ENCODE measurements at places on chromosomes 1 and 21.

DNA sequence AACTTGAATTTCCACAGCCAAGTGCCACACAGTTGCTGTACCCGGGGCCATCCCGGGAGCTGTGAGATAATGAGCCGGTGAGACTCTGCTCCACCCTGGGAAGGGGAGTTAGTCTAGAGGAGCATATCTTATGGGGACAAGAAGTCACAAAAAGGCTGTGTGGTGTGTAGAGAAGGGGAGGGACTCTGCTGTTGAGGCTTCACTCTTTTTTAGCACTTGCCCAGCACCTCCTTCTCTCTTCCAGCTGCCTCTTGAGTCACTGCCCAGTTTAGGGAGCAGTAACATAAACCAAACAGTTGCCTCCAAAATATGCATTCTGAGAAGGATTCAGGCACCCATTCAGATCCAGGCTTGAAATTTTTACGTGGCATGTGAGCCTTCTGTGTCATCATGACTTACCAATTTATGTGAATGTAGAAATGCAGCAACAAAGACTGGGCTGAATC is 744 bp upstream of the WDR26 start:
- peak; percentile 8 for DNase-seq

DNA sequence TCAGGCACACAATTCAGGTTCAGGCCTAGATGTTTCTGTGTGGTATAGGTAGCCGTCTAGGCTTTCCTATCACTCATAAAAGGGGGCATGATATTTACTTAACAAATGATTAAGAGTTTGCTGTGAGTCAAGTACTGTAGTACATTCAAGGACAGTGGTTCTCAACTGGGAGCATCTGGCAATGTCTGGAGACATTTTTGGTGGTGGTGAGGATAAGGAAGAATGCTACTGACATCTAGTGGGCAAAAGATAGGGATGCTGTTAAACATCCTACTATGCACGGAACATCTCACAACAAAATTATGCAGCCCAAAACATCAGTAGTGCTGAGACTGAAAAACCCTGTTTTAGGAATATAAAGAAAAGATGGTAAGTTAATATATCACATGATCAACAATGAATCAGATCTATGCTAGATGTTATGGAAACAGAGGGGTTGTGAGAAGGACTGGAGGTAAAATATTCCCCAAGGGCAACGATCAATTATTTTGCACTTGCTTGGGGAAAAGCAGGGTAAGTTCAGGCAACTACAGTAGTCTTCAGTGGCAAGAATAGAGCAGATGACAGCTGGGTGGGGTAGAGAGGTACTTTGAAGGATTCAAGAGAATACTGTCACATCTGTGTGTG is 4.9 kb downstream of the DNTTIP2 start:
- peak; percentile 48 for DNase-seq

DNA sequence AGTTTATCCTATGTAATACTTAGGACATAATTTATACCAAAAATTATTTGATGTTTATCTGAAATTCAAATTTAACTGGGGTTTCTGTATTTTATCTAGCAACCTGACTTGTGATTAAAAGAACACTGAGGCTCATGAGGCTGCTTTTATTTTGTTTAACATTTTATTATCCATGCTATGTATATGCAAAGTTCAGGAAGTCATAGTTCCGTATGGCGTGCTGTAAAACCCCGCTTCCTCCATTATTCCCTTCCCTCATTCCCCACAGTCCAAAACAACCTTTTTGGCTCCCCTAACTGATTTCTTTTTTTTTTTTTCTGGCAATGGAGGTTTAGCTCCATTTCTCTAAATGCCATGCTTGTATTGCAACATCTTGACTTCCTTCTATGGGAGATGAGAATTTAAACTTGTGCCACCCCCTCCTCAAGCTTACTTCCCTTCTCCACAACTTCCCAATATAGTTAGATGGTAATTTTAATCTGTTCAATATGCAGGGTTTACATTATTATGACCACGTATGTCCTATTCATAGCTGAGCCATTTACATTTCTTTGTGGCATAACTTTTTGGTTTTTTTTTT is 138.0 kb upstream of the DNAH14 start:
- DNase-seq = no peak

DNA sequence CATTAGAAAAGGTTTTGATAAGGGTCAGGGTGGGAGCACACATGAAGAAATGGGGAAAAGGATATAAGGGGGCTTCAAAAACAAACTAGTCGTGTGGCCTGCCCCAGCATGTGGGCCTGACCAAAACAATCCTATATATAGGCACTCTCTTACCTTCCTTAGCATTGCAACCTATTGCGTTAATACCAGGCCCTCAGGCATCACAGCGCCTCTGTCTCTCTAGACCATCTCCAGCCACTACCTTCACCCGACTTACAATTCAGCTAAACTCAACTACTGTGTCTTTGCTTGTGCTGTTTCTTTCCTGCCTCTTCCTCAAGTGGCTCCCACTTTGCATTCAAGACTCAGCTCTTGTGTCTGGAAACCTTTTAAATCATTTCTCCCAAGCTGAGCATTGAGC is 47.0 kb upstream of the GJA5 start:
- no peak for DNase-seq

- DNase-seq = no peak
Measured at GRCh38 chr21:36981977-36982700, 15.7 kb upstream of the HLCS start.

DNA sequence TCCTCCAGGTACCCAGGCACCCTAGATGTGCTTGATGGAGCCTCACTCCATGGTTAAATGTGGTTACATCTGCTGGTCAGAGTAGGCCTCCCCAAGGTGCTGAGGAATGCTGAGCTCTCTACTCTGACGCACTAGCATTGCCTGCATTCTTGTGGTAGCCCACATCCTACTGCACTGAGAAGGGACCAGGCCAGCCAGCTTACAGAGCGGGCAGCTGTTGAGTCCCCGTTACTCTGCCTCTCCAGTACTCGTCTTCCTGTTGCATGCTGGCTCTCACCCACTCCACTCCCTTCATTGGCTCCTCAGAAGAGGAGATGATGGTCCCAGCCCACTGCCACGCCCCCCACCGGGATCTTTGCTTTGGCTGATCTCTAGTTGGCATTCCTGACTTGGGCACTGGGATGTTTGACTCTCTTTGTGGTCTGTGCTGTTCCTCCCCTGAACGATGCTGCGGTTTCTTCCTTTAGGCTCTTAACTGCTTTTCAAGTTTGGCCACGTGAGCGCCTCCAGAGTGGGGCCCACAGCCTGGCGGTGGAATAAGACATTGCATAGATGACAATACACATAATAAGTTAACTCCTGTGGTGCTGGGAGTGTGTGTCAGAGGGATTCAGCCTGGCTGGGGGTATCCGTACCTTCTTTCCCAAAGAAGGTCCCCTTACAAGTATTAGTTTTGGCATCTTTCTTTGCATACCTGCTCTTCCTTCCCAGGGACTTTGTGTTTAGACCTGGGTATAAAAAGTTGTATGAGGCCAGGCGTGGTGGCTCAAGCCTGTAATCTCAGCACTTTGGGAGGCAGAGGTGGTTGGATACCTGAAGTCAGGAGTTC is 18.6 kb downstream of the AZIN2 start:
- peak; percentile 79 for DNase-seq

- no peak for DNase-seq
Measured at GRCh38 chr1:93448292-93448982, 519 bp downstream of the FNBP1L start.

- DNase-seq = no peak
Measured at GRCh38 chr1:115113766-115114165, 24.5 kb upstream of the TSPAN2 start.

DNA sequence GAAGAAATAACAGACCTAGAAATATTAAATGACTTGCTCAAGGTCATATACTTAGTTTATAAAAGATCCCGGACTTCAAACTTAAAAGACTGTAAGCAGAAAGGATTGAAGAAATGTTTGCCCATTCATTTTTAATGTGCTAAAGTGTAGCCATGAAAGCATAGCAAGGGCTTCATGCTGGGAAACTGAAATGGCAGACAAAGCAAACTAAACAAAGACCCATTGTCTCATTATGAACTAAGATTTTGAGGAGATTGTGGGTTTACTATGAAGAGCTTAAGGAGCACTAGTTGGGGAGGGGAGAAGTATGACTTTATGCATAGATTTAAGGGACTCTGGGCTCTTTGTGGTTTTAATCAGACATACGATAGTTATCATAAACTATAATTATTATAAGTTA is 26.3 kb downstream of the ADAMTS1 start:
- no peak for DNase-seq

DNA sequence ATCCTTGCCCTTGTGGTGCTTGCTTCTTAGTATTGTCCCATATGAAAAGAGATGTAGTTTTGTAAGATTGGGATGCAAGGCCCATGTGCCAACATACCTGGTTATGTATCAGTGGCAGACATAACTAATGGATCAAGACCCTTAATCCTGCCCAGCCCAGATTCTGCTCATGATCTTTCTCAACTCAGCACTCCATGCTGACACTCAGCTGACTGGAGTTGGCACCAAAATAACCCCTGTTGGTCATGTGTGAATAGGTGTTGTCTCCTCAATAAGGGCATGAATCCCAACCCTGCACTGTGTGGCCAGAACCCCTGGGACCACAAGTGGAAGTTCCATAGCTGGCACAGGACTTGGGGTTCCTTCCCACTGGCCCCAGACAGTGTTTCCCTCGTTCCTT is 13.9 kb upstream of the CNR2 start:
- DNase-seq = no peak

DNA sequence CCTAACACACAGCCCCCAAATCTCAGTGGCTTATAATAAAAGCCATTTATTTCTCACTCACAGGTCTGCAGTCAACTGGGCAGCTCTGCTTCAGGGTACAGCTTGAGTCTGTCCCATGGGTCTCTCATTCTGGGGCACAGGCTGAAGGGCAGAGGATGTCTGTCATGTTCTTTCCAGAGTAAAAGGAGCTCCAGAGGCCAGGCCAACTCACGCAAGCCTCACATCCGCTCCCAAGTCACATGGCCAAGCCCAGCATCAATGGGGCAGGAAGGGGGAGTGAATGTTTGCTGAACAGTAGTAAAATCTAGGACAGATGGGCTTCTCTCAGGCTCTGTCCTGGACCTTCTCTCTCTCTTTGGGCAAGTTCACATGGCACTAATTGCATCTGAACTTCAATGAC is 7.1 kb upstream of the SSBP3 start:
- DNase-seq = peak; percentile 36

DNA sequence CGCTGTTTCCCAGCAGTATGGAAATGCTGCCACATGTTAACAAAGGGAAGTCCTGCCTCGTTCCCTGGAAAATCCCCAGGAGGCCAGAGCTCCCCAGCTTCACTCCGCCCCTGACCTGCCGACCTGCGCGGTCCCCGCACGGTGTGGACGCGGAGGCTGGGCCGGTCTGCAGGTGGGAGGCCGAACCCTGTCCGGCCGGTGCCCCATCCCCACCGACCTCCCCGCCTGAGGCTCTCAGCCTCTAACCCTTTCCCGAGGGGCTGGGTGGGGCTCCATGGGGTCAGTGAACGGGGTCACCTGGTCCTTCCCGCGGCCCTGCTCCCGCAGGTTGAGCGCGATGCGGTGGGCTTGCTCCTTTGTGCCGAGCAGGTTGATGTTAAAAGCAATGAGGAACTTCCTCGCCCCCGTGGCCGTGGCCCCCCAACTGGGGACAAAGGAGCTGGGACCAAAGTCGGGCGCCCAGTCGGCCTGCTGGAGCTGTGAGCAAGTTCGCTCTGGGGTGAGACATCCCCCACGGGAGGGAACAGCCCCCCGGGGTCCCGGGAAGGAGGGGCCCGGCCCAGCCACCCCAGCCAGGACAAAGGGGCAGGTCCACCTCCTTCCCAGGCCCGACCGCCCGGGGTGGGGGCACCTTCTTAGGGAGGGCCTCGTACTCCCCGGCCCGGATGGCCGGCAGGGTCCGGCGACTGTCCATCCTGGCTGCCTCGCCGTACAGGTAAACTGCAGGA is 4.0 kb downstream of the FTCD start:
- DNase-seq = no peak

GRCh38 chr1:212608959-212609700 is 569 bp downstream of the ATF3 start:
- DNase-seq = peak; percentile 32

GRCh38 chr1:162107911-162108310 is 38.4 kb downstream of the NOS1AP start:
- DNase-seq = no peak

GRCh38 chr1:160076295-160076694 is 5.0 kb upstream of the KCNJ9 start:
- DNase-seq = no peak

GRCh38 chr1:222897527-222898190 is 82.8 kb downstream of the DISP1 start:
- no peak for DNase-seq

GRCh38 chr21:38032082-38032801 is 116.0 kb upstream of the KCNJ6 start:
- no peak for DNase-seq

DNA sequence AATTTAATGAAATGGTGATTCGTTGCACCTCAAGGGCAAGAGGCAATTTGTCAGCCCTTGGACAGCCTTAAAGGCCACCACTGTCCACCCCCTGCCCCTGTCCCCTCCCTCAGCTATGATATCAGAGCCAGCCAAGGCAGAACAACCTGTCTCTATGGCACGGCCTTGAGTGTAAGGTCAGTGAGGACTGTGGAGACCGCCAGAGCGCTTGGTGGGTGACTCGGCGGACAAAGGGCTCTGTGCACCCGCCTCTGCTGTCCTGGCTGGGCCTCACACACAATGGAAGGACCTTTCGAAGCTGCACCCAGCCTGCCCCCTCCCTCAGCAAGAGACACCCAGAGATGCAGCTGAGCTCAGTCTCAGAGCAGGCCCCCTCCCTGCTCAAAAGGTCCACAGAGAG is 50.6 kb downstream of the SDC3 start:
- no peak for DNase-seq

DNA sequence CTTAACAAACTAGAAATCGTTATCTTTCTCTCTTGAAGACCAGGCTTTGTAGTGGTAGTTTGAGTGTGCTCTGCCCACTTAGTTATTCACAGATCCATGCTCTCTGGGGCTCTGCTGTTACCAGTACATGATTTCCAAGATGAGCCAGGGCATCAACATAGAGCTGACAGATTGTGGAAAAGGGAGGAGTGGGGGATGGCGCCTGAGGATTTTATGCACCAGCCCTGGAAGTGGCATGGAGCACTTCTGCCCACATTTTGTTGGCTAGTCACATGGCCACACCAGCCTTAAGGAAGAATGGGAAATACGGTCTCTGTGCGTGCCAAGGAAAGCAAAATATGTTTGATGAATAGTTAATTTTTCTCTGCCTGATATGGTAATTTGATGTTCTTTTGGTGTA is 18.2 kb downstream of the TSNAX start:
- DNase-seq = no peak

- no peak for DNase-seq
Measured at GRCh38 chr1:234901491-234902049, 227.1 kb downstream of the TOMM20 start.

DNA sequence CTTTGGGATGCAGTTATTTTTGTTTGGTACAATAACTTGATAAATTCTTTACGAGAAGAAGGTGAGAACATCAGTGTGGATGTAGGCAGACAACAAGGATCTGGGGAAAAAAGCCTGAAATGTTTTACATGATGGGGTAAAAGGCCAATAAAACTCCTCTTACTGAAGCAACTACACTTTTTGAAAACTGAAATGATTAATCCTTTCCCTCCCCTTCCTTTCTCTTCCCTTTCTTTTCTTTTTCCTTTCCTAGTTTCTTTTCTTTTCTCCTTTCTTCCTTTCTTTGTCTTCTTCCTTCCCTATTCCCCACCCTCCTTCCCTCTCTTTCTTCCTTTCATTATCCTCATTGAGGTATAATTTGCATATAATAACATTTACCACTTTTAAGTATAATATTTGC is 24.6 kb downstream of the F5 start:
- DNase-seq = no peak

Data from CD4-positive, alpha-beta T cell treated with Interleukin-6 at 100 ng/mL for 8 hours (primary cell).